ENCODE measurements at places on chromosomes 4 and X.
A peak's percentile ranks its signal among the peaks of the same experiment; 100 is the strongest.

- no peak for DNase-seq
Measured at GRCh38 chr4:52370576-52370975, 288.5 kb downstream of the USP46 start.

DNA sequence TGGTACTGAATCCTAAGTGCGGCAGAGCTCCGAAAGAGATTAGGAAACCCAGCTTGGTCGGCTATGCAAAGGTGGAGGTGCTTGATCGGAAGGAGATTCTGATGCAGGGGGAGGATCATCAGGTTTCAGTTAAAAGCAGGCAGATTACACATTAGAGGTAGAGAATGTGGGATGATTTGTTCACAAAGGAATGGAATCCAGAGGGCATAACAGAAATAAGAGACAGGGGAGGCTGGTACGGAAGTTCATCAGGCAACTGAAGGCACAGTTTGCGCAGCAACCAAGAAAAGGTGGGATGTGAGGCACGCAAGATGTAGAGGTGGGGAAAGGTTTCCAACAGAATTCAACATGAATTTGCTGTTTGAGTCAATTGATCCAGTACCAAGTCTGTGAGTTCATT lies 424 bp upstream of the ZNF330 start:
- DNase-seq = peak; percentile 12

- DNase-seq = no peak
Measured at GRCh38 chr4:2331043-2331420, 69.1 kb upstream of the MXD4 start.

GRCh38 chrX:87900320-87900908 lies 382.8 kb downstream of the KLHL4 start:
- no peak for DNase-seq

DNA sequence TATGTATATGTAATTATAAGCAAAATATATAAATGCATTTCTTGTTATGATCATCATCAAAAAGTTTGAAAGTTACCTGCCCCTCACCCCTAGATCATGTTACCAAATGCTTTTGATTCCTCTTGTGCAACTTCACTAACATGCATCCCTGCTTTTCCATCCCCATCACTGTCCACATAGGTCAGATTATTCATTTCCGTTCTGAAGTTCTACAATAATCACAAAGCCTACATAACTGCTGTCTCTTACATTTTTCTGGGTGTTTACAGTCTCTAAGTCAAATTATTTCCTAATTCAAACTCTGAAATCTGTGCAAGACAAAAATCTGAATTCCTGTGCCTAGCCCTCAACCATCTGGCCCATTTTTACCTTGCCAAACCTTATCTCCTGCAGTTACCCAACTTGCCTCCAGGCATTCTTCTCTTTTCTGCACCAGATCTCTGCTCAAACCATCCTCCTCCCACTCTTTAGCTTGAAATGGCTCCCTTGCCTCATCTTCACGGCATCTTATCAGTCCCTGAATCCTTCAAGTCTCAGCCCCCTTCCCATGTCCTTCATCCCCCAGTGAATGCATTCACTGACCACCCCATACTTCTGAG lies 42.4 kb upstream of the SLC39A8 start:
- DNase-seq = no peak

GRCh38 chr4:28357990-28358389 lies 1497.3 kb downstream of the STIM2 start:
- DNase-seq = peak; percentile 38
